ENCODE measurements at places on chromosomes 12 and 14.

DNA sequence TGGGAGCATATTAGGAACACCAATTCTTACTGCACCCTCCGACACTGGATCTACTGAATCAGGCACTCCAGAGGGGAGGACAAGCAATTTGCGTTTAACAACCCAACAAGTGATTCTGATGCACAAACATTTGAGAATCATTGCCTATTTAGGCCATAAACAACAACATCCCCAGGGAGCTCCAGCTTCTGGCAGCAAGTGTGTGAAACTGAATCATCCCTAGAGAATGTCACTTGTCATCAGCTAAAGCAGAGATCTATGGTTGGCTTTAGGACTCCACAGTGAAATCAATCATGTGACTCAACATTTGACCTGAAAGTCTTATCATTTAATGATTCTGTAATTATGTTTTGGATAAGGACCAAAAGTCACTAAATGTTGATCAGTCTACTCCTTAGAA lies 505.0 kb upstream of the FLRT2 start:
- DNase-seq = no peak

GRCh38 chr14:99683619-99684409 lies at the start of gene CYP46A1:
CYP46A1 (plus strand) TSS chr14:99684298; CDS start chr14:99684418, 120 bp downstream.
- peak; percentile 99 for DNase-seq

DNA sequence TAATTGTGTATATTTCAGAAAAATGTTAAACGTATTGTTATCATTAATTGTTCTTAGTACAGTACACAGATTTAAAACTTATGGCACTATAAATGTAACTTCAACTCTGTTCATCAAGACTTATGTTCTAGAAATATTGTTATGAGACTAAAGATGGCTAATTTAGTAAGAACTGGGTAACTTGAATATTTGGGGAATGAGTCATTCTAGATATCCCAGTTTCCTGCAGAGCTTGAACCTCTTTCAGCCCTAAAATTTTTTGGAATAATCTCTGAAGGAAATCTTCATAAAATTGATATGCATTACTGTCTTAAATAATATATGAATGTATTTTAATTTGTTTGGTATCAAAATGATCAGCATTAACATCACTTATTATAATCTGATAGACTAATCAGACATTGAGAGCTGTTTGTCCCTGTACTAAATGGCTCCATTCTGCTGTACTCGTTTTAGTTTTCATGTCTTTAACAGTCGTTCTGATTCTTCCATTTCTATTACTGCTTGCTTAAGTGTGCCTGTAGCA lies 87.1 kb downstream of the VEZT start:
- DNase-seq = no peak

DNA sequence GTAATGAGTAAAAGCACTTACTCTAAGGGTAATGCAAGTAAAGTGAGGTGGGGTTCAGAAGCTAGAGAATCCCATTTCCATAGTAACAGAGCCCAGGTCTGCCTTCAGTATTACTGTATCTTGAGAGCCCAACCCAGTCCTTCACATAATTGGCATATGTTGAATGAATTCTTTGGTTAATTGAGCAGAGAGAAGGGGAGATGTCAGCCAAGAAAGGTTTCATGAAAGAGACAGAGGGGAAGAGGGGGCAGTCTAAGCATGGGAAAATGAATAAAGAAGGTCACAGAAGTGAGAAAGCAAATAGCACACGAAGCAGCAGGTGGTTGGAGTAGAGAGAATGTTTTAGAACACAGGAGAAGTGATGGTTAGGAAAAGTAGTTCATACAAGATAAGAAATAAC lies 371.1 kb downstream of the SEC23A start:
- no peak for DNase-seq
